ENCODE measurements at places on chromosomes 4 and X. TPM values are rescaled to one million over a fixed set of nuclear protein-coding genes. Genes with fewer than 3 reads are reported as not detected.

DNA sequence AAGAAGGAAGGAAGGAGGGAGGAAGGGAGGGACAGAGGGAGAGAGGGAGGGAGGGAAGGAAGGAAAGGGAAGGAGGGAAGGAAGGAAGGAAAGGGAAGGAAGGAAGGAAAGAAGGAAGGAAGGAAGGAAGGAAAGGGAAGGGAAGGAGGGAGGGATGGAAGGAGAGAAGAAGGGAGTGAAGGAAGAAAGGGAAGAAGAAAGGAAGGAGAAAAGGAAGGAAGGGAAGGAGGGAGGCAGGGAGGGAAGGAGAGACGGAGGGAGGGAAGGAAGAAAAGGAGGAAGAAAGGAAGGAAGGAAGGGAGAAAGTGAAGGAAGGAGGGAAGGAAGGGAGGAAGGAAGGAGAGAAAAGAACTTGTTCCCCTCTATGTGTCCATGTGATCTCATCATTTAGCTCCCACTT, 465.0 kb downstream of the KCTD8 start:
- DNase-seq: no peak

DNA sequence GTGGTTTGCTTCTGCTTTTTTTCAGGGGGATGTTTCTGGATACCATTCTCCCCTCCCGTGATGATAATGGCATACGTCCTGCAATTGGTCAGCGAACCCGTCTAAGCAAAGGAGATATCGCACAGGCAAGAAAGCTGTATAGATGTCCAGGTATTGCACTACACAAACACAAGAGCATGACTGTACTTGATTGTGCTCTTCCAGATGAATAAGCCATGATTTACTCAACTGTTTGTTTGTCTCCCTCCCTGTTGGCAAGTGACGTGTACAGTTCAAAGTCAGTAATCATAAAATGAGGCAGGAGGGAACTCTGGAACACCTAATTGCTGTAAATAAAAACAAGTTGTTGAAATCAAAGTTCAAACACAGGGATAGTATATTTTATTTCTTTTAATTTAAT, 141.4 kb downstream of the TLL1 start:
- no peak for DNase-seq

- DNase-seq: no peak
These were observed 4.0 kb downstream of the HNRNPH2 start for GRCh38 chrX:101411984-101412383.

DNA sequence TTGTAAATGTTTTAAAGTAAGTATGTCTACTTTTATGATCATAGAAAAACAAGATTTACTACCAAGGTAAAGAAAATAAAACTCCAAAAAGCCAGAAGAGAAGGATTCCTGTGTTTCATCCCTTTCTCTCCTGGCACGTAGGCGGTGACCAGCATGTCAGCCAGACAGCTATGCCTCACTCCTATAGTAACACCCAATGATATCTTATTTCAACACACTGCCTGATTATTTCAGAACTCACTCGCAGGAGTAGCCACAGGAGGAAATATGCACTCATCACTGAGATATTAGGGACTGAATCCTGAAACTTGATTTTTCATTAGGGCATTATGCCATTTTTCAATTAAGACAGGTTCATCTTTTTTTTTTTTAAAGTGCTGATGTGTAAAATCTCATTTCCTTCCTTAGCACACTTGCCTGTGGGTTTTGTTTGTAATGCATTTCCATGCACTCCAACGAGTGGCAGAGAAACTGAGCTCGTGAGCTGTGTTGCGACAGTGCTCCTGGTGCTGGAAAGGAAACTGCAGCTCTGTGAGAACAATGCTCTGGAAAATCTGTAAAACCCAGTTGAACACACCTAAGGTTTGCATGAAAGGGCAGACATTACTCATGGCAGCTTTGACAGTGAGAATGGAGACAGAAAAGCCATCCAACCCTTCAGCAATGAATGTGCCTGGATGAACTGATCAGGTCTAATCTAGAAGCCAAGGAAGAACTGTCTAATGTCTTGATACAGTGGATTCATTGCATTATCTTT, 18.2 kb downstream of the RAI2 start:
- DNase-seq: peak; percentile 46

DNA sequence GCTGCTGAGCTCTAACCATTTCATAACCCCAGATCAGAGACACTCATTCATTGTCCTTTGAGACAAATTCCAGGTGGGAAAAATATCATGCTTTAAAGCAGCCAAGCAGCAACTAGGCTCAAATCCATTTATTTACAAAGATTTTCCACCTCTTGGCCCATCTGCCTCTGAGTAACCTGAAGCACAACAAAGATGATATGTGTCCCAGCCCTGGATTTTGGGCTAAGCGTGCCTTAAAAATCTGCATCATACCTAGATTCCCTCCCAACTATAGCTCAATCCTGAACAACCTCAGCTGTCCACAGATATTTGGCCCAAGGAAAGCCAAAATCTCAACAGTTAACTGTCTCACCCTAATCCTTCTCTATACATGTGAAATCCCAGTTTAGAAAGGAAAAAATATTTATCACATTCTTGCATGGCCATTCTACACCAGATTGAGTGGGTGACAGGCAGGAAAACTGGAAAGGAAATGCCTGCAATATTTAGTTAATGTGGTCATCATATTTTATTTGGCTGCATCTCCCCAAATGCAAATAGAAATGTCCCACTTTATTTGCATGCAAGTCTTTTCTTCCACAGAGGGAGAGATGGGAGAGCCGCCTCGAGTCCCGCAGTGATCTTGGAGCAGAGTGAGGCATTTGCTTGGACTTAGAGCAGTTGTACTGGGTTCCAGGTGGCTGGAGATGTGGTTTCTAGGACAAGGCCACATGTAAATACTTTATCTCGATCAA, 146.4 kb upstream of the EOLA2 start:
- DNase-seq: peak; percentile 74

DNA sequence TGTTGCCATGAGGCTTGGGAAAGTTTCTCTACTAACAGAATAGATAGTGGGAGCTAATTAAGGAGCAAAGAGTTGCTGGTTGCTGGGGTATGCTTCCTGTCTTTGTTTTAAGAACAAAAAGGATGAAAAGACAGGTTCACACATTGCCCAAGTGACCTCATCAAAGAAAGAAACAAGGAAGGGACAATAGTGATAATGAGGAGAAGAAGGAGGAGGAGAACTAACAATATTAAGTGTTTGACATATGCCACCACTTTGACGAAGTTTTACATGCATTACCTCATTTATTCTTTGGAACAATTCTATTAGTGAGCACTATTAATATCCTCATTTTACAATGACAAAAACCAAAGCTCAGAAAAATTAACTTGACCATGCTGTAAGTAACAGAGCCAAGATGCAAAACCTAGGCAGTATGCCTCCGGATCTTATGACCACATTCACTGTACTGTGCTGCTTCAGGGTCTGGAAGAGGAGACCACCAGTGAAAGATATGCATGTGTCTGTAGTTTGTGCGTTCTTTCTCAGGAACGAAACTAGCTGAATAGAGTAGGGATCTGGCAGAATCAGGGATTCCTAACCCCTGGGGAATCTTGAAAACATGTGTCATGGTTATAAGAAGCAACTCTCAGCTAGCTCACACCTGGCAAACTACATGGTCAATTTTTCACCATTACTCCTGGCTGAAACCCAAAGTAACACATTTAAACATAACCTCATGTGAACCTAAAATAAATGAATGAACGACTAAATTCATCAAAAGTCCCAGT, 83.8 kb downstream of the MOSPD2 start:
- DNase-seq: peak; percentile 13

DNA sequence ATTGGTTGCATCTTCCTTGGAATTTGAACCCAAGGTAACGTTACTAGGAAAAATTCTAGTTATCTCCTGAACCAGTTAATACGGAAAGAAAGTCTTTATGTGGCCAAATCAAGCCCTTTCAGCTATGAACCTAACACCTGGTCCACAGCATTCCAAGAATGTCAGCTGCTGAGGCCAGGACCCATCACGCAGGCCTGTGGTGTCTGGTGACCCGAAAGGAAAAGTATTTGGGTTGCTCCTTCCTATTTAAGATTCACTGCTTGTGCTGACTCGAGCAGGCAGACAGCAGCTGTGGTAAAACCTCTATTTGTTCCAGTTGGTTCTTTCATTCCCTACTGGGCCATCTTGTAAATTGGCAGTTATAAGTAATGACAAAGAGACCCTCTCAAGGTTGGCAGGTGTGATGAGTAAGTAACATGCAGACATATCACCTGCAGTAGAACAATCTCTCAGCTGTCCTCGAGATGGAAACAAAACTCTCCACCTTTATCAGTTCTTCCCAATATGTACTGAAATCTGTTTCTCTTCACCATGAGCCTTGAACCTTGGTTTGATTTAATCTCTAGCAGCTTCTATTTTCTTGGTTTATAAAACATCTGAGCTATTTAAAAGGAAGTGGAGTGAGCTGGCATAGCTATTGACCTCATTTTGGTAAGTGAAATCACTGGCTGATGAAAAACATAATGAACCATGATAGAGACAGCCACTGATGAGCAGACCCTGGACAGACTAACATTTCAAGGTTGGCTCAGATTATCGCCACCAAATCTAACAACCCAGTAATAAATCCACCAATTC, 182.1 kb upstream of the SMIM31 start:
- DNase-seq: no peak

- no peak for DNase-seq
These were observed 47.5 kb downstream of the MAGEA1 start for GRCh38 chrX:153226344-153227185.

DNA sequence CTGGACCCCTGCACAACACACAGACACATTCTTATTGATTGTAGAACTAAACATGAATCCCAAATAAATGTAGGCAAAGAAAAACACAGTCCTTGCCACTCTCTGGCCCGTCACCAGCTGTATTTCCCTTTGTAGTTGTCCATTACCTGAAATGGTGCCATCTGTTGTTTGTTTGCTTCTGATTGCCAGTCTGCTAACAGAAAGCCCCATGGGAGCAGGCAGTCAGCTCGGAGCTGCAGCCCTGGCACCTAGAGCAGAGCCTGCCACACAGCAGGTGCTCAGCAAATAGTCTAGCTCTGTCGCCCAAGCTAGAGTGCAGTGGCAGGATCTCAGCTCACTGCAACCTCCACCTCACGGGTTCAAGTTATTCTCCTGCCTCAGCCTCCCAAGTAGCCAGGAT, 28.9 kb downstream of the CPLX1 start:
- DNase-seq: no peak

- DNase-seq: no peak
These were observed 29.5 kb downstream of the RELL1 start for GRCh38 chr4:37656649-37657048.

DNA sequence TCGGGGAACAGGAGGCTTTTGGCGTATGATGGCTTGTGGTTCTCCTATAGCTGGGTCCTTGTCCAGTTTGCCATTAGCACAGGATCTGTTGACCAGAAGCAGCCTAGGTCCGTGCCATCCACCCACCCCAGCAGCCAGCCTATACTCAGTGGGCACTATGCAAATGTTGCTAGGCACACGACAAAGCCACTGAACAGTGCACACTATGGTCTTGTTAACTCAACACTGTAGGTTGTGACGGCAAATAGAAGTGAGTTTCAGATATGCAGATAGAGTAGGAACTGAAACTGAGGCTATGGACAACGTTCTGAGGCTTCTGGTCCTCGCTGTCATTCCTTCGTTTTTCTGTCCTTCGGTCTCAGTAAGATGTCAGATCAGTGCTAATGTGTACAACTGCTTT, 541.3 kb upstream of the TENM3 start:
- no peak for DNase-seq

- DNase-seq: no peak
These were observed 277.9 kb upstream of the KLF3 start for GRCh38 chr4:38386005-38386551.

DNA sequence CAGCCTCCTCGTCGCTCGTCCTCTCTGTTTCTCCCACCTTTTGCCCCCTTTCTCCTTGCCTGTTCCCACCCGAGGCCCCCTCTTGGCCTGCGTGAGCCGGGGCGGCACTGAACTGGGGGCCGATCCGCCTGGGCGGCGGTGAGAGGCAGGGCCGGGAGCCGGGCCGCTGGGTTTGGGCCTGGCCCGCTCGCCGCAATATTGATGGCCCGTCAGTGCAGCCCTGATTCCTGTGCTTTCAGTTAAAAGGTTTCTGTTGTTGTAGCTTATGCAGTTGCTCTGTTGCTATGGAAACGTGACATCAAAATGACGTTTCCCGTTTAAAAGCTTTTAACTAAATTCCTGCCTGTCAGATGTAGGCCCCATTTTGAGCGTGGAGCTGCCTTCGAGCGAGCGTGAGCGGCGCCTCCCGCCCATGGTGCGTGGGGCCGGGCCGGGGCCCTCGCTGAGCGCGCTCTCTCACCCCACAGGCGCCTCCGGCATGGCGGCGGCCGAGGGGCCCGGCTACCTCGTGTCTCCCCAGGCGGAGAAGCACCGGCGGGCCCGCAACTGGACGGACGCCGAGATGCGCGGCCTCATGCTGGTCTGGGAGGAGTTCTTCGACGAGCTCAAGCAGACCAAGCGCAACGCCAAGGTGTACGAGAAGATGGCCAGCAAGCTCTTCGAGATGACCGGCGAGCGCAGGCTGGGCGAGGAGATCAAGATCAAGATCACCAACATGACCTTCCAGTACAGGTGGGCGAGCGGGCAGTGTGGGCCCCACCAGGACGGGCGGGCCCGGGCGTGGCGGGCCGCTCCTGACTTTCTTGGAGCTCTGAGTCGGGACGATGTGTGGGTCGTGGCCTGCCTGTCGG, at the start of gene MSANTD1:
TSS of gene MSANTD1 (plus strand) at position 349 of the 851 bp plus-strand sequence. CDS start at position 413, 64 bp downstream.
- peak; percentile 35 for DNase-seq

- DNase-seq: no peak
These were observed 282.3 kb downstream of the INPP4B start for GRCh38 chr4:142563682-142564291.

DNA sequence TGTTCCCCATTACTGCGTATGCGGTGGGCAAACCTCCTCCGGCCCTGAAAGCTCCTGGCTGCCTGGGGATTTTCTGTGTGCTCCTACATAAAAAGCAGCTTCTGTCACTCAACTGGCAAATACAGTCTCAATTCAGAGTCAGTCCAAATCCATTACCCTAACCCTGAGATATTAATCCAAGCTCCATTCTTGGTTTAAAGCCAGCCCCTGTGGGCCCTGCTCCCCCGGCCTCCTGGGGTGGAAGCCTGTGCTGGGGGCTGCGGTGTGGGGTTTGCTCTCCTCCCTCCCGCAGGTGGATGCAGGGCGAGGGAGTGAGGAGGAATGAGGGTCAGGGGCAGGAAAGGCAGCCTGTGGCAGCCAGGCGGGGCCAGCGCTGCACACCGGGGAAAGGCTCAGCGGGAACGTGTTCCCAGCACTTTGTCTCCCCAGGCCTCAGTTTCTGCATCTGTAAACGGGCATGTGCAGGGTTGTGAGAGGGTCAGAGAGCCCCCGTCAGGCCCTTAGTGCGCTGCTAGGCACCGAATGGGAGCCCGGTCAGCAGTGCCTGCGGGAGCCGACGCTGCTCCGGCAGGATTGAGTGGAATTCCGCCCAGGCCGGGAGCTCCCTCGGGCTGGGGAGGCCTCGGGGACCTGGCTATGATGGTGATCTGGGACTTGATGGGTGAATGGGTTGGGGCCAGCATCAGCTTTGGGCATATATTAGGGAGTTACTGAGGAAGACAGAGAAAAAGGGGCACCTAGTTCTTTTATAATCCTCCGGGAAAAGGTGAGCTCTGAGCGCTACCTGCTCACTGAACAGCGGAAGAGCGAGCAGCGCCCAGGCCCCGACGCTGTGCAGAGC, 6.3 kb upstream of the RGS12 start:
- no peak for DNase-seq

GRCh38 chrX:46325312-46325877, 219.8 kb downstream of the ZNF674 start:
- peak; percentile 73 for DNase-seq

The SMIM31 gene
- not detected for total RNA-seq

The MAML3 gene
- 5.6 TPM for total RNA-seq

The LRPAP1 gene
- total RNA-seq: 175 TPM
